Retinal pigment epithelial cell (primary cell): ENCODE measurements at places on chromosomes 16 and 17.

GRCh38 chr16:87412996-87413421 is 20.9 kb downstream of the MAP1LC3B start:
- no peak for DNase-seq

- no peak for DNase-seq
These were observed 895 bp downstream of the UTS2R start for GRCh38 chr17:82372249-82373071.

- no peak for DNase-seq
These were observed 44.4 kb downstream of the PIK3R5 start for GRCh38 chr17:8921147-8921546.

DNA sequence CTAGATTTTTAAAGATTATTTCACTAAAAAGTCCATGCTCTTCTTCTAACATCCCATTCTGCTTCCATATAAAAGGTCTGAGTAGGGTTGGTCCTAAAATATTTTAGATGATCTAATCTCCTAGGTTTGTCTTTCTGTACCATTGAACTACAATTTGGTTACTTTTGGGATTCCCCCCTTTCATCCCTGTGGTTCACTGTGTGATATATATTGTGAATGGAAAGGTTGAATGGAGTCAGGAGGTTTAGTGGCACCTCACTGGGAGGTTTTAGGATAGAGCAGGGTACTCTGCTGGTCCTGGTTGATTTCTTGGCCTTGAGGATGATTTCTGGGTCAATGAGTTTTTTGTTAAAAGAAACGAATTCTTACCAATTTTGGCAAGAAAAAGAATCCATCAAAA is 29.5 kb downstream of the MAP2K6 start:
- no peak for DNase-seq

GRCh38 chr17:68993112-68993511 is 37.9 kb upstream of the ABCA8 start:
- DNase-seq: no peak

DNA sequence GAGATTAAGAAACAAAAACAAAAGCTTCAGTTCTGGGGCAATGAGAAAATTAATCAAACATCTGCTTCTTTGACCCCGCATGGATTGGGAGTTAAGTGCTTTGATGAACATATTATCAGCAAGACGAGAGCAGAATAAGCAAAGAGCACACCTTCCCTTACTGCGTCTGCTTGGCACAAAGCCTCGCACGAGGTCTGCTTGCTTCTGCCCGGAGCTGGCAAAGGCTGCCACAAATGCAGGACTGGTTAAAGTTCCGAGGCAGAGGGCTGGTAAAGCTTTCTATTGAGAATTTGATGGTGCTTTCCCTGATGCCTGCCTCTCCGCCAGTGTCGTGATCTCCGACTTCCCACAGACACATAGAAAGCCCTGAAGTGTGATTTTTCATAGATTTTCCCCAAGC is 17.0 kb downstream of the VAT1L start:
- no peak for DNase-seq

DNA sequence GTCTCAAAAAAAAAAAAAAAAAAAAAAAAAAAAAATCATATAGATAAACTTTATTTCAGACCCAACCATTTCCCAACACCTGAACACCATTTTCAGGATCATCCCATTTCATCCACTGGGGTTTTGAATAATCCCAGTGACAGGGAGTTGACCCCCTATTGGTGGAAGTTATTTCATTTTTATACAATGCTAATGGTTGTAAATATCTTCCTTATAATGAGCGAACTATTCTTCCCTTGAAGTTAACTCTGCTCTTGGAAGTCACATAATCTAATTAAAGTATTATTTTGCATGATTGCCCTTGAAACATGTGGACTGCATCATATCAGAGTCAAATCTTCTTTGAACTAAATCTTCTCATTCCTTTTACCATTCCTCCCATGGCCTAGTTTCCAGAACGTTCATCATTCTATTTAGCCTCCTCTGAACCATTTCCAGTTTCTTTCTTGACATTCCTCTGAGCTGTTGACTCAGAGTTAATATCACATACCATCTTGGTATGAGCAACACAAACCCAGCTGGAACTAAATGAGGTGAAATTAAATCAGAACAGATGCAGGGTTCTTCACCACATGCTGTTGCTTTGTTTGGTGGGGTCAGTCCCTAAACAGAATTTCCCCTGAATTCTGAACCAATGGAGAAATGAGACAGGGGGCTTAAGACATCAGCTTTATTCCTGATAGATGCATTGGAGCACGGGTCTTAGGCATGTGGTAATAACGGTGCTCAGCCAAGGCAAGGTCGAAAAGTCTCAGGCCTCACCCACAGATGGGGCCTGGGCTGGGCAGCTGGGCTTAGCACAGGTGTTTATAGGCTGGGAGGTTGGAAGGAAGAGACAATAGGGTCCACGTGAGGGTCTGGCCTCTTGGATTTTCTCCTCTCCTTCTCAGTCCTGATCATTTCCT is 8.9 kb downstream of the HSD17B2 start:
- peak; percentile 99 for DNase-seq

DNA sequence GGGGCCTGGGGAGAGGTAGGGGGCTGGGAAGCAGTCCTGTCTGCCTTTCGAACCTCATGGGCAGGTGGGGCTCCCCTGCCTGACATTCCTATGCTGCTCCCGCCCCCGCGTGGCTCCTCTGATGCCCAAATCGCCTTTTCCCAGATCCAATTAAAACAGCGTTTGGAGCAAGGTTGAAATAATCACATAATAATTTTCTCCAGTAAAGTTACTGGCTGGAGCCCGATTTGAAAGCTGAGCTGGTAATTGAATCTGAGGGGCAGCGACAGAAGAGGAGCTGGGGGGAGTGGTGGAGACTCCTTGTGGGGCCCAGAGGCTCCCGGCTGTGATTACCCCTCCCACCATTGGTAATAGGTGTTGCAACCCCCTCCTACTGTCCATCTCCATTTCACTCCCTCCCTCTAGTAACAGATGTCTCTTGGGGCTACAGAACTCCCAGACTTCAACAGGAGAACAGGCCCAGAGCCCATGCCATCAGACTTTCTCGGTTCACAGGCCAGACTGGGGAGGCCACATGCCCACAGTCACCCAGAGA is 38.9 kb upstream of the C1QL1 start:
- no peak for DNase-seq

DNA sequence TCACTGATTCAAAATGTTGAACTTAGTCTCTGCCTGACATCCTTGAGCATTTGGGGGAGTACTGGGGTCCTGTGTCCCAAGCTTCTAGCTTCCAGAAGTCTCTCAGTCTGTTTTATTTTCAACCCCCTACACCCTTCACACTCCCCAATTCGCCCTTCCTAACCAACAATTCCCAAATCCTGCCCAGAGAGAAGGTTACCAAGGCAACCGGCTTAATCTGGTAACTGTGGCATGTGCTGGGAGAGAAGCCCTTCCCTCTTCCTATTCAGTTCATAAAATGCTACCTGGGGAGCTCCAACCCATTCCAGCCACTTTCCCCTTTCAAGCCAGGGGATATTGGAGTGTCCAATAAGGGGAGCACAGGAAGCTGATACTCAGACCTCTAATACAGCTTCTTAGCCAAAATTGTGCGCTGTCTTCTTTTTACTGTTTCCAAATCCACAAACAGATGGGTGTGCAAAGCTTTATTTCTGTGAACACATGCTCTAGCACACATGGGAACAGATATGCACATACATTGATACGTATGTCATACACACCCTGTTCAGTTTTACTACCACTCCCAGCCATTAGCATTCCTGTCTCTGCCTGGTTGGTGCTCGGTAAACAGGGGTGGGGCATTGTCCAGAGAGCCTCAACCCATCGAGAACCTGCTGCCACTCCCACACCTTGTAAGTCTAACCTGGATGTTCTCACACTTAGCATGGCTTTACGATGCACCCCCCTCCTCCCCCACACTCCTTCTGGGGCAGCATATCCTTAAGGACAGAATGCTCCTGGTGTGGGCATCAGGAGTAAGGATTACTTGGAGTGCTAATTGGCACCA is 1.1 kb upstream of the RAPGEFL1 start:
- DNase-seq: no peak

GRCh38 chr16:80526418-80527061 is 14.3 kb upstream of the DYNLRB2 start:
- no peak for DNase-seq

GRCh38 chr16:14600164-14600563 is 29.9 kb downstream of the PARN start:
- DNase-seq: peak; percentile 9

DNA sequence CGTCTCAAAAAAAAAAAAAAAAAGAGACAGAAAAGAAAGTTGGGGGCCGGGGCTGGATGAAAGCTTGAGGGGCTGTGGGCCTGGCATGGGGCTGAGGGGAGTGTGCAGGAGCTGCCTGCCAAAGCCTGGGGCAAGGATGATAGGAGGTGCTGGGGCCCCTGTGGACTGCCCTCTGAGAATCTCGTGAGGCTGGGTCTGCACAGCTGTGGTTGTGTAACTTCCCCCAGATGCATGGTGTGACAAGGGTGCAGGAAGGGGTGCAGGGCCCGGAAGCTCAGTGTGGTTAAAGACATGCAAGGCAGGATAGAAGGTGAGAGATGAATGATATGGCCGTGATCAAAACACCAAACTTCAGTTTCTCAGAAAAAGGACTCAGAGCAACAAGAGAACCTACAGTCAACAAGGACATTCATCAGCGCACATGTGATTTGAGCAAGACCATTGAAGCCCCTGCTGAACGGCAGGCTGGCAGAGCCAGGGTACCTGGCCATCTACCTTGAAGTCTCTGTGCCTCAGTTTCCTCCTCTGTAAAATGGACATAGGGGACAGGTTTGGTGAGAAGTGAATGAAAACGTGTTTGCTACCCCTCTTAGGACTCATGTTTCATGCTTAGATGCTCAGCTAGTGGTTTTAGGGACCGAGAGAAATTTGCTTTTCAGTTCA is 9.6 kb downstream of the IL32 start:
- DNase-seq: no peak

GRCh38 chr17:6082335-6082734 is 12.2 kb downstream of the WSCD1 start:
- no peak for DNase-seq

DNA sequence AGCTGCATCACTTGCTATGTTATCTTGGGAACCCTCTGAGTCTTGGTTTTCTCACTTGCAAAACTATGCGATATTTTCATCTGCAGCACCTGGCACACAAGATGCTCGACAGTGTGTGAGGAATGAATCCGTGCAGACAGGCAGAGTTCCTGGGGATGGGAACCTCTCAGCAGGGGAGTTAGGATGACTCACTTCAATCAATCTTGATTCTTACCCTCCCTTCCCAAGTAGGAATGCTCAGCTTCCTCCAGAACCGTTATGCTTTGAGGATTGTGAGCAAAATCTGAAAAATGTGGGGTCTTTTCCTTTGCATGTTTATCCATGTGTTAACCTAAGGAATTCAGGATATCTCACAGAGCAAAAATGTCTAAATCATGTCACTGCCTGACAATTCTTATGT is 68.9 kb upstream of the HNF1B start:
- no peak for DNase-seq

- DNase-seq: no peak
These were observed 26.7 kb downstream of the ITGAL start for GRCh38 chr16:30499284-30499683.

DNA sequence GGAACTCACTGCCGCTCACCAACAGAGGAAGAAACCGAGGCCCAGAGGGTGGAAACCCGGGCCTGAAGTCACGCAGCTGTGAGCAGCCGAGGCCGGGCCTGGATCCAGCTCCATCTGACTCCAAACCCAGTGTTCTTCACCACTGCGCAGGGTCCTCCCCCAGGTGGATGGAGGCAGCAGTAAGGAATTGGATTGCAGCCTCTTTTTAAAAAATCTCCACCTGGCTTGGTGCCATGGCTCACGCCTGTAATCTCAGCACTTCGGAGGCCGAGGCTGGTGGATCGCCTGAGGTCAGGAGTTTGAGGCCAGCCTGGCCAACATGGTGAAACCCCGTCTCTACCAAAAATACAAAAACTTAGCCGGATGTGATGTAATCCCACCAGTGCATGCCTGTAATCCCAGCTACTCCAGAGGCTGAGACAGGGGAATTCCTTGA is 177.2 kb downstream of the FOXL1 start:
- no peak for DNase-seq
